ENCODE measurements at places on chromosomes 3 and 15. TPM values are rescaled to one million over a fixed set of nuclear protein-coding genes. Genes with fewer than 3 reads are reported as not detected.

DNA sequence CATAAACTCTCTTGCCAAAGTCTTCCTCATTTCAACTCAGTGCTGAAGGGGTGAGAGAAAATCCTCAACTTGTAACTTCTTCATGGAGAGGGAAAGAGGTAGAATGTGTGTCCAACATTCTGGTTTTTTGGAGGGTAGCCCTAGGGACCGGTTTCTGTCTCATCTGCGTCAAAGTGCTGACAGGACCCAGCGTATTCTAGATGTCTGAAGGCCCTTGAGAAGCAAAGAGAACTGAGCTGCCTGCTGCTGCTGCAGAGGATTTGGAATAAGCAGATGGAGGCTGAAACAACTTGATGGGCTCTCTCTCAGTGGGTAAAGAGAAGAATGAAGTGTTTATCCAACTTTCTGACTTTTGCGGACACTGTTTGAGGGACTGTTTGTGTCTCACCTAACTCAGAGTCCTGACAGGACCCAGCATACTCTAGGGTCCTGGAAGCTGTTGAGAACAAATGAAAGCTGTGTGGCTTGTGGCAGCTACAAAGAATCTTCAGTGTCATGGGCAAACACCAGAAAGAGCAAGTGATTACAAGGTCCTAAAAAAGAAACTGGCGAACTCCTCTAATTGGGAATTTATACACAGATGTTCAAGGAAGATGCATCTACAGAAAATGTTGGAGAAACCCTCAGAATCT, 174.4 kb downstream of the SI start:
- DNase-seq, result no peak

GRCh38 chr3:127746400-127747057, 73.8 kb downstream of the ABTB1 start:
- DNase-seq, result no peak

DNA sequence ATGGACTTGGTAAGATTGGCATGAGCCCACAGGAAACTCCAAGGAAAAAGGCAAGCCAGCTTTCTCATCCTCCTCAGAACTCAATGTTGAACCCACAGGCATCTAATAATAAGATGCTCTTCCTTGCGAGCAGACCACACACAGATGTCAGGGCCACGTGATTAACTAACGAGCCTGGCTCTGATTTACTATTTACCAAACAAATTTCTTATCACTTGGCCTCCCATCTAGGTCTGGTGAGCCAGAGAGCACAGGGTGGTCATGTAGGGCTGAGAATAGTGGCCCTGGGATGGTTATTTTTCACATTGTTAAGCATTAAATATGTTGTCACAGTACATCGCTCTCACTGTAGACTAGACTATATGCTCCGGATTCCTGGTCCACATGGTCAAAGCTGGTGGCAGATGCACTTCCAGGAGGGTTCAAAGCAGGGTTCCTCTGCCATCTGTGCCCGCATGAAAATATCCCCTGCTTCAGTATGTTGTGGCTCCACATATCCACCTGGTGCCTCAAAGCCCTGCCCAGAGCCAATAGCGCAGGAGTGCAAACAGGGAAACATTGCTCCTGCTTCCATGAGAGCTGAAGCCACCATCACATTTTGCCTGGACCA, 472.5 kb upstream of the WNT5A start:
- no peak for DNase-seq

DNA sequence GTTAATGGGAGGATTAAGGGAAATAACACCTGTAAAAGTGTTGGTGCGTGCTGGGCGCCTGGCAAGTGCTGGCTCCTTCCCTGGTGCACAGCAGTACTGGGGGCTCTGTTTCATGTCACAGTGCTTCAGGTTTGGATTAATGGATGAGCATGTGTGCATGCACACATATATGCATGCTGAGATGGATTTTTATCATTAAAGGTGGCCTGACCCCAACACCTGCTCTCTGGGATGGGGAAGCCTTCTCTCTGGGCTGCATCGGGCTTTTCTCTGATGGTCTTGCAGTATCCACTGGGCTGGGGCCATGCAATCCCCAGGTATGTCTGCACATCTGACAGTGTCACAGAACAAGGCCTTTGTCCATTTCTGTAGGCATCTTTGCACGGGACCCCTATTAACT, 127.5 kb upstream of the PLXNA1 start:
- no peak for DNase-seq

DNA sequence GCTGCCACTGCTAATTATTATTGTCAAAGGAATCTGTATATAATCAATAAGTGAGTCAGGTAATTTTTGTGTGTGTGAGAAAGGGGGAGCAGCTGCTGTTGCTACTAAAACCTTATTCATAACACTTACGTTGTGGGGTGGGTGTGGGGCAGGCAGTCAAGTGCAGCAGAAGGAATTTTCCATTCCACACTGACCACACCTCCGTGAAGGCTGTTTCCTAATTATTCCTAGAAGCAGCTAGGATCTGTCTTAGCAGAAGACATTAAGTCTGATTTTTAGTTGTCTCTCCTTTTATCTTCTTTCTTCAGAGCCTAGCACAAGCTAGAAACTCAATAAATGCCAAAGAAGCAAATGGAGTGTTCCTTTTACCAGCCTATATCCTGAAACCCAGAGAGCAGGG, 4.0 kb upstream of the U2SURP start:
- DNase-seq, result peak; percentile 27

- DNase-seq, result peak; percentile 48
Observed at GRCh38 chr15:68616397-68616796, 37.6 kb downstream of the CORO2B start.

DNA sequence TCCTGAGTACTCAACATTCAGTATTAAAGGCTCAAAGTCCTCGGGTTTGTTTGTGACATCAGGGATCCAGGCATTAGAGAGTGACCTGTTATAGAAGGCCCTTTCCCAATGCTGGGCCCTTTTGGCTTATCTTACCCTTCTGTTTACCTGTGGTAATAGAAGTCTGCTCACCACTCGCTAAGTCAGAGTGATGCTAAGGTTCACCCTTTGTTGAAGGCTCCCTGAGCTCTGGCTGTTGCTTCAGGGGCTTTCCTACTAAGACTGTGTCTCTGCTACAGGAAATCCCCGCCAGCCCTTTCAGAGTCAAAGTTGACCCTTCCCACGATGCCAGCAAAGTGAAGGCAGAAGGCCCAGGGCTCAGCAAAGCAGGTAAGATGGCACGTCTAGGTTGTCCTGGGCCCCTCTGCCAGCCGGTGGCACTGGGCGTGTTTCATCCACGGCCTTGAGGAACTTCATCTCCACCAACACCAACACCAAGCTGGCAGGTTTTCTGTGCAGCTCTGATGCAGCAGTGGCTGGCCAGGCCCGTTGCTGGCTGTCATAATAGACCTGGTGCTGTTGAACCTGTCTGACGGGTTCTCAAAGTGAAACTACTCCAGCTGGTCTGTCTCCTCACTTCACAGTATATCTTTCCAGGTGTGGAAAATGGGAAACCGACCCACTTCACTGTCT, 99.1 kb downstream of the DNASE1L3 start:
- DNase-seq, result no peak

SH2D7 gene
- not detected for total RNA-seq

TRPM1 gene
- total RNA-seq, result not detected

RNF111 gene
- total RNA-seq, result 44.1 TPM

PP2D1 gene
- total RNA-seq, result not detected

RTP3 gene
- total RNA-seq, result not detected
